ENCODE measurements at places on chromosomes 5 and 9.
A peak's percentile ranks its signal among the peaks of the same experiment; 100 is the strongest.

DNA sequence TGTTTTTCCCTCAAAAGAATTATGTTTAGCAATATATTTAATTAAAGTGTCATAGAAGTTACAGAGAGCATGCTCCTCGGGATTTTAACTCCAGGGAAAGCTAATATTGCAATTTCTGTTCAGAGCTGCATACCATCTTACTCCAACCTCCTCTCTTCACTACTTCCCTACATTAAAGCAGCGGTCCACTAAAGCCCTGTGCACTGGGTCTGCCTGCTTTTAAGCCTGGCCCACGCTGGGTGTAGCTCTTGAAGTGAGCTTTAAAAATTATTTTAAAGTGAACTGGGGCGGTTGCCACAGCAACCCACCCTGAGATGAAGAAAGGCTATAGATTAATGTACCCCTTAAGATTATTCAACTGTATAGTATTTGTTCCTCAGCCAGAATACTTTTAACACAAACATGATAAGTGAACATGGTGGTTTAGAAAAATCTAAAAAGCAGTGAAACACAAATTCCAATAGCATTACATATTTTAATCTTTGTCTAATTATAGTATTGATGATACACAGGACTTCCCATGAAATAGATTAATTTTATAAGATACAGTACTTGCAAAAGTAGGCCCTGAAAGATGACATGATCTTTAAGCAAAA, 3.9 kb upstream of the MEF2C start:
- no peak for DNase-seq

DNA sequence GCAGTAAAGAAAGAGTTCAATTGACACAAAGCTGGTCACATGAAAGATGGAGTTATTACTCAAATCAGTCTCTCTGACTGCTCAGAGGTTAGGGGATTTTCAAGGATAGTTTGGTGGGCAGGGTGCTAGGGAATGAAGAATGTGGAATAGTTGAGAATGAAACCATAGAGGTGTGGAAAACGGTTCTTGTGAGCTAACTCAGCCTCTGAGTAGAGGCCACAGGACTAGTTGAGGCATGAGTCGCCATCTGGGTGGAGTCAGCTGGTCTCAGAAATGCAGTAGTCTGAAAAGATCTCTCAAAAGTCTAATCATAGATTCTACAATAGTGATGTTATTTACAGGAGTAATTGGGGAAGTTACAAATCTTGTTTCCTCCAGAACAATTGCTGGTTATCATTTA, 178.9 kb upstream of the SPEF2 start:
- no peak for DNase-seq

DNA sequence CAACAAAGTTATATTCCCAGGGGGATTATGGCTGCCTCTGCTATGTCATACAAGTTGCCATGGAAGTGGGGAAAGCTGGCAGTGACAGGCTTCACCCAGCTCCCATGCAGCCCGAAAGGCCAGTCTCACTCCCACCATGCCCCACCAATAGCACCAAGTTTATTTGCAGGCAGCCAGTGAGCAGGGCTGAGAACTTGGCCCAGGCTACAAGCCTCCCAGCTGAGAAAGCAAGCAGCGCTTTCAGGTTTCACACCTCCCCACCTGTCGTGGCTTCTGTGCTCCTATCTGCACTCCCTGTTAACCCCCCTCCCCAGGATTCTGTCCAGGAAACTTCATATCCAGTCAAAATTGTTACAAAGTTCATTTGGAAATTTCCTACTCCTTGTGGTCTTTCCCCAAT, 155.0 kb downstream of the SAXO1 start:
- no peak for DNase-seq

GRCh38 chr9:132235894-132236661, 74.2 kb downstream of the NTNG2 start:
- DNase-seq, result peak; percentile 88

- DNase-seq, result no peak
Observed at GRCh38 chr9:76734716-76735115, 29.5 kb upstream of the PCA3 start.

DNA sequence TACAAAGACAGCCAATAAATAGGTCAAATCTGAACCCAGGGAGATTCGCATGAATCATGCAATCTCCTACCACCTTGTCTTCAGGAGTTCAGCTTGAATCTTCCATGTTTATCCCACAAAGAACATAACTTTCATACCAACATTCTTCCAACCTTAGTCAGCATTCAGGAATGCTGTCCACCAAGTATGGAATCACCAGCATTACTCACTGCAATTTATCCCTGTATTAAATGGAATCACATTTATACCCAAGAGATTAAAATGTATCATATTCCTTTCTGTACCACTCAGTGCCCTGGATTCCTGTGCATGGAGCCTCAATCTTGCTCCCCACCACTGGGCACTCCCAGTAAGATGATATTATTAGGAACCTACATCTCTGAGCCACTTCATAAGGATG, 162.6 kb downstream of the GLIS3 start:
- no peak for DNase-seq

DNA sequence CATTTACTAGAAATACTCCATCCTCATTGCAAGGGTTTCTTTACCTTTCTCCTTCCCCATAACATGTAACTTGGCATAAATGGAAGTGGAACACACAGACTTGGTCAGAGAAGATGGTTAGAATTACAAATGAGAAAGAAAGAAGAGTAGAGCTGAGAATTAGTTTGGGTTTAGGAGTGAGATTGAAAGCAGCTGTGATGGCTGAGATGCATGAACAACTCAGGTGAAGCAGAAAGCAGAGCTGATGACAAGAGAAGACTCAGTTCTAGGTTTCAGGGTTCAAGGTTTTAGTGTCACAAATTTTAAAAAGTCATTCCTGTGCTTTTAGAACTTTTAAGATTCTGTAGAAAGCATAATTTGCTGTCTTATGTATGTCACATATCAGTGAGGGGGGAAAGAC, 54.0 kb downstream of the TMEM161B start:
- DNase-seq, result no peak

DNA sequence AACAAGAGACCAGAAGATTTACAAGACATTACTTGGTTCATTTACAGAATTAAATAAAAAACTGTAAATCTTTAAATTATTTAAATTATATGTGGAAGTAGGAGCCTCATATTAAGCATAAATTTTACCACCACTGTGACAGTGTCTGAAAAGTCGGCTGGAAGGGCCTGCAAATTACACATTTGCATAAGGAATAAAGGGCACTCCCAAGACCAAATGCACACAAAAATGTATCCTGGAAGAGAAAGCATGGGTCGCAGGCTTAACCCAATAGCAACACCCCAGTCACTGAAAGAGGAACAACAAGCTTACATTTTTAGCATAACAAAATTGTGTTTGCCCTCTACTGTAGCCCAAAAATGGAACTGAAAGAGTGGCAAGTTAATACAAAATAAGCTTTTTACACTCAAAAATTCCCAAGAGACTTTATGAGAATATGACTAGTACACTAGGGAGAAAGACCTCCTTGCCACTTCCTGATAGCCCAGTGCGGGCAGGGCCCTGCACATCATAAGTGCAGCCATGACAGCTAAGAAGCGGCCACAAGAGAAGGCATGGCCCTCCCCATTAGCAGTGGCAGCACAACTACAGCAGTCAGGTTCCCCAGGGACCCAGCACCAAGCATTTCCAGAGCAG, 482.0 kb downstream of the DTWD2 start:
- no peak for DNase-seq

DNA sequence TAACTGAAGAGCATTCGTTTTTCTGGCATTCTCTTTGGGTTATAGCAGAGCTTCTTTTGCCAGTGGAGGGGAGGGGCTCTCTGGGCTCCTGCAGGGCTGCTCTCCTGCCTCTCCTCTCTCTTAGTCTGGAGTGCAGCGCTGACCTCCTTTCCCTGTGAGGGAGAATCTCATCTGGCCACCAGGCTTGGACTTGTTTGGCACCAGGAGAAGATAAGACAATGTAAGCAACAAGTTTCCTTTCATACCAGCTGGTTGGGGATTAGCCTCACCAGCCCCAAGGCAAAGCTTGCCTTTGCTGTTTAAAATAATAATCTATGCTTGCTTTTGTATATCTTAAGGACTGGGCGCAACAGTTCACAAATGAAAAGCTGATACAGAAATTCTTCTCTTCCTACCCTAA, 196.4 kb downstream of the TLE4 start:
- DNase-seq, result no peak

- DNase-seq, result no peak
Observed at GRCh38 chr9:125913551-125913950, 166.4 kb downstream of the PBX3 start.

GRCh38 chr9:133803028-133803585, 65.0 kb upstream of the SARDH start:
- DNase-seq, result no peak

DNA sequence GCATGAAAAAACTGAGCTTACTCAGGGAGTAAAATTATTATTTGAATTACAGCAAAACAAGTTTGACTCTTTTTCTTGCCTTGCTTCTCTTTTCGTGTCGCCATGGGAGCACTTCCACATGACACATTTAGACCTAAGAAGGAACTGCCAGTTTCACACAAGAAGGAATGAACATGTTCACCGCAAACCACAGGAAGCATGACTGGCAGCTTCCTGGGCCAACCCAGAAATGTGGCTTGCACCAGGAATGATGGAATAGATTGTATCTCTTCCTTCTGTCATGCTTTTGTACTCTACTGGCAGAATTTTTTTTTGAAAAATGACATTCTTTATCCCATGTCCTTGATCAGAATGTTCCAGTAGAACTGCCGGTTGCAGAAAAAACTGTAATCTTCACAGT, 32.9 kb upstream of the MAN2A1 start:
- DNase-seq, result no peak

DNA sequence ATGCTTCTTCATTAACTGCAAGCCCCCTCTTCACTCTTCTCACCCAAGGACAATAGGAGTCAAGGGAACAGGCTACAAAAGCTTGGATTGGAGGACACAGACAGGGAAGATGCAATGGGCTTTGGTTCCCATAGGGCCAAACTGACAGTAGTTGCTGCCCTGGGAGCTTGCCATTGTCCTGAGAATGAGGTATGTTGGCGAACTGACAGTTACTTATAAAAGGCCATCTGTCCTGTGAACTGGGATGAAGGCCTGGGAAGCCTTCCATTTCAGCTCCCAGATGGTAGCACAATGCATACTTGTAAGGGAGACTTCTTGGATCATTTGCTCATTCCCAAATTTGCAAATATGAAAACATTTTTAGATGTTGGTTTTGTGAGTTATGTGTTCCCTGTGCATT, 88.9 kb downstream of the SNCAIP start:
- DNase-seq, result no peak

- DNase-seq, result no peak
Observed at GRCh38 chr9:104993291-104993963, 65.5 kb upstream of the ABCA1 start.

DNA sequence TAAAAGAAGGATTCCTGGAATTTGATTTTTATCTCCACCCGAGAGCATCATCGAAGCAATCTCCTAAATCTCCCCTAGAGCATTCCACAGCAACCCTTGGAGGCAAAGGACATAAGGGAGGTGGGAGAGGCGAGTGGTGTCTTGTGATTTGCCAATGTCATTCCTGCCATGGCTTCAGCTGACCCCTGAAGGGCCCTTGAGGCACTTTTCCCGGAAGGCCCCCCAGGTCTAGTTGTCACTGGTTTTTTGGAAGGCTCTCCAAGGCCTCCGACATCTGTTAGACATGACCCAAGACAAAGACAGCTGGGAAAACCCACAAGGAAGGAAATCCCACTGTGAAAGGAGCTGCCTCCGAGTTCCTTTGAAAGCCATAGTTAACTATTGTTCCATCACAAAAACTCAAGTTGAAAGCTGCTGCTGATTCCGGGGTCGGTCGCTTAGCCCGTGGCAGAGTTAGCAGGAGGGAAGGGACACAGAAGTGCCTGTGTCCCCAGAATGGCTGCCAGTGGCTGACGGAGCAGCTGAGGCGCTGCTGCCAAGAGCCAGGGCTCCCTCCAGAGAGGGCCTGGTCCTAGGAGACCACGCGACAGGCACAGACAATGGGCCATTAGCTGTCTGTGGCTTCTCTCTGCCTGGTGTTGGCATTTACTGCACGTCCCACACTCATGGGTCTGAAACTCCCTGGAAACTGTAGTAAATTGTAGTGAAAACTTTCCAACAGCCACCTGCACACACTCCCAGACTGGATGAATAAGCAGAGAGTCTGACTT, 24.4 kb upstream of the TRIO start:
- DNase-seq, result no peak

DNA sequence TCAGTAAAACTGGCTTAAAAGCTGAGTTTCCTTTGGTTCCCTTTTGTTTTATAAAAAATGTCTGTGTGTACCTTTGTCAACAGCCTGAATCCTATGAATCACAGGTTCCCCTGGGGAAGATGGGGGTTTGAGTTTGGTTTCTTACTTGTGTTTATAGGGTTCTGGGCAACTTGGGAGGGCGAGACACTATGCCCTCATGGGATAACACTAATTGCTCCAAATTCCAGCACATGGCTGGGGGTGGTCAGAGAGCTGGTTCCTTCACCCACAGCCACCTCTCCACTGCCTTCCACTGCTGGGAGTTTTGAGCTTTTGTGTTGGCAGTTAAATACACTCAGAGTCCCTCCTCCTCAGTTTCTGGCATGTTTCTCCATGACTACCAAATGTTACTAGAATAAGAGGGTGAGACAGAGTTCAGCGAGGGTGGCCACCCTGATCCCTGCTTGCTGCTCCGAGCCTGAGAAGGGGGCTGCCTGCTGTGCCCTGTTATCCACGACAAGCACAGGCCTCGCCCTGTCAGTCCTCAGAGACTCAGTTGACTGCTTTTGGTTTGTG, 83.0 kb upstream of the EPB41L4B start:
- no peak for DNase-seq

GRCh38 chr5:146137967-146138403, 32.6 kb upstream of the PLAC8L1 start:
- no peak for DNase-seq

DNA sequence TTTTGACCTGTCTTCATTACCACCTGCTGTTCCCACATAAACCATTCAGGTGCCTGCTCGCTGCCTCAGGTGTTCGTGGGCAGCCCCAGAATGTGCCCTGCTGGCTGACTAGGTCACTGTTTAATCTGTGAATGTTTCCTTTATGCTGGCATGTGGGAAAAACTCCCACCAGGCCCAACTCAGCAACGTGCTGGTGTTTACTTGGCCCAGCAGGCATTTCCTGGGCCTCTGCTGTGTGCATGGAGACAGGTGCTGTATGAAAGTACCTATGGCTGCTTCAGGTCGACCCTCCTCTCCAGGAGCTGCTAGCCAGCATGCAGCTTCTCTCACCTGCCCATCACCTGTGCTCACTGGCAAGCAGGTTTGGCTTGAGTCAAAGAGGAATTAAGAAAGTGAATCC, 65.8 kb downstream of the RAD23B start:
- DNase-seq, result peak; percentile 16

DNA sequence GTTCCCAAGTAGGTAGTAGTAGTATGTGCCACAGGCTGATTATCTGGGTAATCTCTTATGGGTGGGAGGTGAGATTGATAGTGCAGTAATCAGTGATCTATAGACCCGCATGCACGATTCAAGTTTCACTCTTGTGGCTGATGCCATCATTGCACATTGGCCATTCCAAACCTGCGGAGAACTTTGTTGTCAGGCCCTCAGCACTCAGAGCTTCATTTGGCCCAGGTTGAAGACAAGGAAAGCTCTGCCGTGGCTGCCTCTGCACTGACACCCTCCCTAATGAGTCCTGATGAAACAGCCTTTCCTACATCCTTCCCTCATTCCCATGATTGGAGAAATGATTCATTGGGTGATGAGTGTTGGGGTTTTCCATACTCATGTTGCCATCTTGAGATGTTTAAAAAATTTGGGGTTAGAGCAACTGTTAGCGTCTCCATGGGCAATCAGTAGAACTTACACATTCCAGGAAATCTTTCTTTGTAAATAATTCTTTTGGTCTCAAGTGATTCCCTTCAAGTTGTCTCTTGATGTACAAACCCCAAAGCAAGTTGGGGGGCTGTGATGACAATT, 22.9 kb downstream of the PROP1 start:
- DNase-seq, result no peak

Data from type B pancreatic cell (in vitro differentiated cells).